ENCODE measurements at places on chromosomes 12 and 14.
A peak's percentile ranks its signal among the peaks of the same experiment; 100 is the strongest.

GRCh38 chr14:104596451-104596918 lies 8.1 kb downstream of the TMEM179 start:
- DNase-seq: no peak

DNA sequence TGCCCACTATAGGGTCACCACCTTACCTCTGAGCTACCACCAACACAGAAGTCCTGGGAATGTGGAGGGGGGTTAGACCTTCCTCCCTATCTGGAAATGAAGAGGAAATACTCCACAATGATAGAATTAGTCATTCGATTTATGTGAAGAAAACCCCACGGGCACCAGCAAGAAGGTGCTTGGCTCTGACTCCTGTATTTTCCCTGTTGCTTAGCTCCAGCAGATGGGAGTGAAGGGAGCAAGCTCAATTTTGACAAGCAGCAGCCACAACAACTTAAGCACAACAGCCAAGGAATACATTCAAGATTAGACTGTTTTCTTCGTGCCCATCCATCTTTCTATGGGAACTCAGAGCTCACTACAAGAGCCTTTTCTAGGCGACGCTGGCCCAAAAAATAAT lies 191.7 kb downstream of the SPTSSA start:
- no peak for DNase-seq

DNA sequence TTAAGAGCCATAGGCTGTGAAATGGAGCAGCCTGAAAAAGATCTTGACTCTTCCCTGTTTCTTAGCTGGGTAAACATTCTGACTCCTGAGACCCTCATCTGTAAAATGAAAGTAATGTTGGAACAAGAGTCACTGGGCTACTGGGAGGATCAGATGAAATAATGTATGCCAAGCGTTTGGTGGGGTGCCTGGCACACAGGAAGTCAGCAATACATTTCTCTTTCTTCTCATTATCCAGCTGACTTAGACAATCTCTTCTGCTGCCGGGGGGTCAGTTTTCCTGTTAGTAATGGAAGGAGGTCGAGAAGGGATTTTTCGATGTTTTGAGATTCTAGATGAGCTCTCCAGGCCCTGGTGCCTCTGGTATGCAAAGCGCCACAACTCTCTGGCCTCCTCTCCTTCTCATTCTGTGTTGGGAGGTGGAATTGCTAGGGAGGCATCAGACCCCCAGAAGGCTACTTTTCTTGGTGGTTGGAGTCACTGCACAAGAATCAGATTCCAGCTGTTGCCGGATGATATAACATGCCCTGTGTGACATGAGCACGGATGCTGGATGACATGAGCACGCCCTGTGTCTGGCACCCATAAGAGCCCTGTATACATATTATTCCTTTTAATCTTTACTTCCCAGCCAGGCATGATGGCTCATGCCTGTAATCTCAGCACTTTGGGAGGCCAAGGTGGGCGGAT lies 4.3 kb downstream of the OASL start:
- no peak for DNase-seq

- DNase-seq: no peak
Measured at GRCh38 chr14:73740618-73741326, 26.6 kb upstream of the PNMA1 start.

DNA sequence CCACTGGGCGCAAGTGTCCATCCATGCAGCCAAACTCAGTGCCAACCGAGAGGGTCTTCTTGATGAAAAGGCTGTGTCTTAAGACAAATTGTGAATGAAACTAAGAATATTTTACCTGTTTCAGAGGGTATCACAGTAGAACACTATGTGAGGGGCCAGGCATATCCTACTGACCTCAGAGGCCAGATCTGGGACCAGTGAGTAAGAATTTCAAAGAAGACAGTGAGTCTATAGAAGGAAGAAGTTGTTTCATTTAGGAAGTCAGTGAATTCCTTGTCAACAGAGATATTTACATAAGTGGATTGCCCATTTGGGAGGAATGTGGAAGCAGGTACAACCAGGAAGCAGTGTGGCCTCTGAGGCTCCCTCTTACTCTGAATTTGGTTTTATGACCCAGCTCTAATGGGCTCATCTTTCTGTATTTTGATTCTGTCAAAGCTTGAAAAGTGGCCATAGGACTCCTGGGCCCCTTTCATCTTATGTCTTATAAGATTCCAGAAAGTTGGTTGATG lies 137.4 kb downstream of the ZNF664 start:
- DNase-seq: no peak

- no peak for DNase-seq
Measured at GRCh38 chr14:79605849-79606248, 605.5 kb downstream of the DIO2 start.

DNA sequence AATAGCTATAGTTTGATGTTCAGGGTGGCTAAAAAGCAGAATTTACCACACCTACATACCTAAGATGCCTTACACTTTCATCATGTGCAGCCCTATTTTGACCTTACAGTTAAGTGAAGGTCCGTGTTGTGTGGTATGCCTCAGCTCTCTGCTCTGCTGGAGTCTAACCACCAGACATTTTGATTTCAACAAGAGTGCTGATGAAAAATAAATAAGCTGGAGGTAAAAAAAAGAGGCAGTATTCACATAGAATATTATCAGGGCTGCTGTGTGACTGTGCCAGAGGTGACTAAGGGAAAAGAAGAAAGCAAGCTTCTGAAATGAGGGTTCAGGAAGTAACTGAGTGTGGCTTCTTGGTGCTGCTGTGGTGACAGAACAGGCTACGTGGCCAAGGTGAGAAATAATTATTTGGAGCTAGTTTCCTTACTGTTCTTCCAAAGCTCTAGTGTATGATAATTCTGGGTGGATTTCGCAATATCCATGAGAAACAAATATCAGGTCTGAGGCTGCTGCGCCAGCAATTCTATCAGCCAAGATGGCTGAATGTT lies 188.8 kb downstream of the STXBP6 start:
- no peak for DNase-seq

DNA sequence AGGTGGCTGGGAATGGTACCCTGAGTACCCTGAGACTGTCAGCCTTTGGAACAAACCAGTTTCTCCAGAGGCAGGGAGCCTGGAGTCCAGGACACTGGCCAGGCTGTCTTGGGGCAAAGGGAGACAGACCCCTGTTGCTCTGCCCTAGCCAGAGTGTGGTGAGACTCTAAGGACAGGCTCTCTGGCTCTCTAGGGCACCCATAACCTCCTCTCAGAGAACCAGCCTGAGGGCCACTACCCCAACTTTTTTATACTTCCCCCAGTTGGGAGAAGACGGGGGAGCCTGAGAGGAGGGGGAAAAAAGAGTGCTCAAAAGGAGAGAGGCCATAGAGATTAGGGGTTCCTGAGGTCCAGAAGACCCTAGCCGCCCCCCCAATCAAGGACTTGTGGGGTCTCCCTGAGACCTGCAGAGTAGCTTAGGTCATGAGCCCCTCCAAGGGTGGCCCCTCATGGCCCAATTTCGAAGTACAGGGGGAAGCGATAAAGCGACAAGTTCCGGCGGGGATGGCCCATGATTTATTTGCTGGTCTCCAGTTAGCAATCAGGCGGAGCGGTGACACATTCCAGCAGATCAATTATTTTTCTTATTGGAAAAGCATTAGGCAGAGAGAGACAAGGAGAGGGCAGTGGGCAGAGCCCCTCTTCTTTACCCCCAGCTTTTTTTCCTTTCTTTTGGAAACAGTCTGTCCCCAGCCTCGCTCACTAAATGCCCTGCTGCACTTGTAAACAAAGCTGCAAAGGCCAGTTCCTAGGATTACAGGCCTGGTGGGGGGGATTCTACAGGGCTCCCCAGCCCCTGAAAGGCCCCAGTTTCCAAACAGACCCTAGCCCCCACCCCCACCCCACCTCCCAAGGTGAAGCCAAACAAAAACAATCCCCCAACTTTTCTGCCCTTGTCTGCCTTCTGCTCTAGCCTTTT lies 1.5 kb downstream of the HOXC8 start:
- DNase-seq: no peak

DNA sequence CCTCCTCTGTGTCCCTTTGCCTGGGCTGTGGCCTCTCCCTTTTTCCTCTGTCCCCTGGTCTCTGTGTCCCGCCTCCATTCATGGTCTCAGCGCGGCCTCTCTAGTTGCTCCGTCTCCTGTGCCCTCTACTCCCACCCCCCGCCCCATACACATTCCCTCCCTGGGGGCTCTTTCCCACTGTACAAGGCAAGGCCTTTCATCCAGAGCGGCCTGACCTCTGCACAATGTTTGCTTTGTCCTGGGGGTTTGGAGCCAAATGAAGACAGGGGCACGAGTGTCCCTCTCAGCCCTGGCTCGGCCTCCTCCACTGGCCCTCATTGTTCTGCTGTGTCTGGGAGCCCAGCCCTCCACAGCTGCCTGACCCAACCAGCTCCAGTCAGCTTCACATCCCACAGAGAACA lies 678.6 kb downstream of the BCL11B start:
- DNase-seq: no peak

- DNase-seq: no peak
Measured at GRCh38 chr12:124518051-124518932, 49.1 kb downstream of the NCOR2 start.

- DNase-seq: no peak
Measured at GRCh38 chr12:22656376-22656775, 31.4 kb downstream of the ETNK1 start.

GRCh38 chr12:131525795-131526508 lies 184.9 kb upstream of the SFSWAP start:
- DNase-seq: no peak

DNA sequence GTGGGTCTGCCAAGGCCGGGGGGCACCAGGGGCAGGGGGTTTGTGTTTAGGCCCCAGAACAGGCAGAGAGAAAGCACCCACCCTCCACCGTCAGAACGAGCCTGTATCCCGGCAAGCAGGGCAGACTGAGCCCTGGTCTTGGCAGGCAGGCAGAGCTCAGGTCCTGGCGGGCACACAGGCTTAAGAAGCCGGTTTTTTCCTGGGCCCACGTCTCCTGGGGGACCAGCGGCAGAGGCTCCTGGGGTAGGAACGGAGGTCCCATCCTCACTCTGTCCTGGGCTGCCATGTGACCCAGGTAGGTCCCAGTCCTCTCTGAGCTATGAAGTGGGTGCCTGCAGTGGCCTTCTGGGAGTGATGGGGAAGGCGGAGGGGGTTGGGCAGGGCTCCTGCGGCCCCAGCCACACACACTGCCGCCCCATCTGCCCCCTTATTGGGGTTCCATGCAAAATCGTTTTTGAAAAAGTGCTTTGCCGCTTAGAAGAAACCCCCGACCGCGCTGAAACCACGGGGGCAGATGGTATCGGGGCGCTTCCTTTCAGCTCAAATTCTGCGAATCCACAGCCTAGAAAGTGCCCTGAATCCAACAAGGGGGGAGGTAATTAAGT lies 24.2 kb downstream of the SH2B3 start:
- peak; percentile 56 for DNase-seq

- no peak for DNase-seq
Measured at GRCh38 chr12:18281941-18282340, 20.6 kb downstream of the PIK3C2G start.

GRCh38 chr14:55580470-55581341 lies 699 bp downstream of the KTN1 start:
- DNase-seq: no peak

DNA sequence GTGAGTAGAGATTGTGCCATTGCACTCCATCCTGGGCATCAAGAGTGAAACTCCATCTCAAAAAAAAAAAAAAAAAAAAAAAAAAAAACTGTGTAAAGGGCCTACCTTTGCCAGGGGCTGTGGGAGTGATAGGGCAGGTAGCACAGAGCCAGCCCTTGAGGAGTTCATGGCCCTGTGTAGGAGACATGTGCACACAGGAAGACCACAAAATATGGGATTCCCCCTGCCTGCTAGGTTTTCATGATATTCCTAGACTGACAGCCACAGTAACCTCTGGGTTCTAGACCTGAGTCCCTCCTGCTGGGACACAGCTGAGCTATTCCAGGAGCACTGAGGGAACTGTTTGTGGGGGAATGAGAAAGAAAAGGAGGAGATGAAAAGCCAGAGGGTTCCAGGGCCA lies 8.3 kb upstream of the SPTSSA start:
- no peak for DNase-seq
